ENCODE measurements at places on chromosomes 1 and 21.

DNA sequence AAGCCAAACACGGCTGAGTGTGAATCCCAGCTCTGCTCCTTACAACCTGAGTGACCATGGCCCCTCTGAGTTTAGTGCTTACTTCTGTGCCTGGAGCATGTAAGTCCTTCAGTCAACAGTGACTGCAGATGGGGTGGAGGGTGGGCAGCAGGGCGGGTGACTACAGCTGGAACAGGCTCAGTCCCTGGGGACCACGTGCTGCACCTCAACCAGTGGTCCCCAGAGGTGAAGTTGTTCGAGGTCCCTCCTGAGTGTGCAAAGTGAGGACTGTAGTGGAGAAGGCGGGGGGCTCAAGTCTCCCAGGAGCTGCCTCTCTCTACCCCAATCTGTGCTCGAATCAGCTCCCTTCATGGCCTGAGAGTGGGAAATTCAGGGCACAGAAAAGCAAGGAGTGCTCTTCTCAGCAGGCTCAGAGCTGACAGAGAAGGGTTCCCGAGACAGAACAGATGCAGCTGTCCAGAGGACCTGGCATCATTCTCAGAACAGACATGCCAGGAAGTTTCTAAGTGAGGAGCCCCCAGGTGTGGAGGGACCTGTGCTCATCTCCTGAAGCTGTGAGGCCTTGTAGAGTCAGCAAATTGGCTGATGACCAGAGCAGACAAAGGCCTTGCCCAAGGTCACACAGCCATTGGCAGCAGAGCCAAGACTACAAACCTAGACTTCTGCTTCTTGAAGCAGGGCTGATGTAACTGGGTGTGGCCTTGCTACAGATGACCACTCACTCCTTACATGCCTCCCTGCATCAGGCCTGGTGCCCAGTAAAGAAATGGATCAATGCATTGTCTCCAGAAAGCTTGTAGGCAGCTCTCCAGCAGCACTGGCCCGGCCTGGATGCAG is 61.7 kb upstream of the EDN2 start:
- peak; percentile 53 for DNase-seq

- DNase-seq = no peak
Observed at GRCh38 chr1:2412773-2413494, 570 bp upstream of the PEX10 start.

DNA sequence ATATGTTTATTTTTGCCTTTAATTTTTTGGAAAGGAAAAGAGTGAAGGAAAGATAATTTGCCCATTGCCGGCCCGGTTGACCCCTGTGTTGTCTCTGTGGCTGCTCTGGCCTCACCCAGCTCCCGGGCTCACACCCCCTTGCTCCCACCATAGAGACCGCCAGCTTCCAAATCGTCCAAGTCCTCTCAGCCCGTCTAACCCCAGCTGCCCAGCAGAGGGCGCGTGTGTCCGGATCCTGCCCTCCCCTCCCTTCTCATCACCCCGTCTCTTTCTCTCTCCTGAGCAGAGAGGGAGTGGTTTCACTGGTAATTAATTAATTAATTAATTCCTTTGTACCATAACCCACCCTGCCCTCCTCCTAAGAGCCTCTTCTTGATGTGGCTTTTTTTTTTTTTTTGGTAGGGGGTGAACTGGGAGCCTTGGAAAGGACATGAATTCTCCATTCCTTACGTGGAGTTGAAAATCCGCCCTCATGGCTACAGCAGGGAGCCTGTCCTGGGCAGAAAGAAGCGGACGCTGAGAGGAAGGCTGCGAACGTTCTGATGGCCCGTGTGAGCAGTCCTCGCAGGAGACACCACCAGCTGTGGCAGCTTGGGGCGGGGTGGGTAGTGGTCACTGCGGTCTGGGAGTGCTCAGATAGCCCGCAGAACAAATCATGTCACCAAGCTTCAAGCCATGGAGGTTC is 45.9 kb downstream of the KIAA0040 start:
- peak; percentile 29 for DNase-seq

DNA sequence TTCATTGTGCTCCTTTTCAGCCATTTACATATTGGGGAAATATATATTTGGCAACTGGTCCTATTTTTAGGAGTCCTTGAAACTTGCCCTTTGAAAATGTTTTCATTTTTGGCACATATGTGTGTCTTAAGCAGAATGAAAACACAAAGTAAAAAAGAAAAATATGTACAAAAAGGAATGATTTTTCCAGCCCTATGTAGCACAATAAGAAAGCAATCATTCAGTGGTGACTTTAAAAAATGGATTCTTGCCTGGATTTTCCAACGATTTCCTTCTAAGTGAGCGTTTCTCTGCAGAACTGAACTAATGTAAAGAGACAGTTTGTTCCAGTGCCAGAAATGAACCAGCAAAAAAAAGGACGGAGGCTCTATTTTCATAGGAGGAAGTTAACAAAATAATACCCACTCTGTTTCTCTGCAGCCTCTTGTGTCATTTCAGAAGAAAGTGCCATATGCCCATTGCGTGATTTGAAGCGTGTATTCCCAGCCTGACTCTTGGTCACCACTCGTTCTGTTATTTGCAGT is 340.1 kb downstream of the SETD4 start:
- DNase-seq = no peak

- no peak for DNase-seq
Observed at GRCh38 chr1:175033953-175034352, 10.7 kb upstream of the MRPS14 start.

GRCh38 chr1:202234331-202235002 is 40.9 kb downstream of the LGR6 start:
- DNase-seq = no peak

- no peak for DNase-seq
Observed at GRCh38 chr1:185515696-185516095, 198.7 kb upstream of the IVNS1ABP start.

DNA sequence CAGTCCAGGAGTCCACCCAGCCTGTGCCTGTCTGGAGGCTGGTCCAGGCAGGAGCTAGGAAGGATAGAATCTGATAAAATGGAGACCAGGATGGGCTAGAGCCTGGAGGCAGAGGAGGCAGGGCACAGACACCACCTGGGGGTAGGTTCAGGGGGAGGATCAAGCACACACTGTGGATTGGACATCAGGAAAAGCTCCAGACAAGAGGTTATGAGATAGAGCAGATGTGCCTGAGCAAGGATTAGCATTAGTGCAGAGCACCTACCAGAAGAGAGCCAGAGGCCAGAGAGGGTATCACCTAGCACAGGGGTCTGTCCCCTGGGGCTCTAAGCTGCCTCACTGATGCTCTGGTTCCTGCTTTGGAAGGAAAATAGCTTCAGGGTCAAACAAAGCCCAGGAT is 216.7 kb upstream of the ZC3H12A start:
- no peak for DNase-seq

DNA sequence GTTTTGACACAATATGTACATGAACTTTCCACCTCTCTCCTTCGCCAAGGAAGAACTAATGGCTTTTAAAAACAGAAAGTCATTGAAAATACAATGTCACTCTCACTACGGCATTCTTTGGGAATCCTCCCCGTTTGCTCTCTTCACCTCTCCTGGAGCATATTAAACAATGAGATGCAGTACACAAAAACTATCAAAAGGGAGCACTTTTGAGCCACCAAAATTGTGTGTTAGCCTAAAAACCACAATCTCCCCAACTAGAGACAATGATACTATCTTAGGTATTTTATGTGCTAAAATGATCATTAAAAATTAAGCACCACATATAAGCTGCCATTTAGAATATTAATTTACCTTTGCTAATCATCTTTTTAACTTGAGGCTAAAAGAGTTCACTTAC is 425.5 kb downstream of the KCTD3 start:
- no peak for DNase-seq

DNA sequence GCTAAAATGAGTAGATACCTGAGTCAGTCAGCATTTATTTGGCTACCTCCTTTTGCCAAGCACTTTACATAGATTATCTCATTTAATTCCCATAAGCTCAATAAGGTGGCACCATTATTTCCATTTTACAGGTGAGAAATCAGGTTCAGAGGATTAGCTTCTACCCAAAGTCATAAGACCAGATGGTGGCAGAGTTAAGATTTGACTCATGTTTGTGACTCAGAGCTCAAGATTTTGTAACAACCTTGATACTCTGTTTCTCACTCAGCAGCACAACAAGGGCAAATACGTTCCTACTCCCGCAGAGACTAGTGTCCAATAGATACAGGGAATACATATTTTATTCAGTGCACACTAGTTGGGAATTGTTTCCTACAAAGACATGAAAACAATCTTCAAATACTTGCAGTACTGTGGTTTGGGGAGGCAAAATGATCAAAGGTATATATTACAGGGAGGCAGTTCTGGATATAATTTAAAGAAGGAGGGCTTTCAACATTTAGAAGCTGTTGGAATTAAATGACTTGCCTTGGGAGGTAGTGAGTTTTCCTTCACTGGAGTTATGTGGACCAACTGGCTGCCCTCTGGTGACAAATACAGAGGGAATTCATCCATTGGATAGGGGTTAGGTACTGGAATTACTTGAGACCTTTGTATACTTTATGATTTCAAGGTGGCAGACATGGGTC is 3.6 kb downstream of the LEPR start:
- DNase-seq = peak; percentile 83

DNA sequence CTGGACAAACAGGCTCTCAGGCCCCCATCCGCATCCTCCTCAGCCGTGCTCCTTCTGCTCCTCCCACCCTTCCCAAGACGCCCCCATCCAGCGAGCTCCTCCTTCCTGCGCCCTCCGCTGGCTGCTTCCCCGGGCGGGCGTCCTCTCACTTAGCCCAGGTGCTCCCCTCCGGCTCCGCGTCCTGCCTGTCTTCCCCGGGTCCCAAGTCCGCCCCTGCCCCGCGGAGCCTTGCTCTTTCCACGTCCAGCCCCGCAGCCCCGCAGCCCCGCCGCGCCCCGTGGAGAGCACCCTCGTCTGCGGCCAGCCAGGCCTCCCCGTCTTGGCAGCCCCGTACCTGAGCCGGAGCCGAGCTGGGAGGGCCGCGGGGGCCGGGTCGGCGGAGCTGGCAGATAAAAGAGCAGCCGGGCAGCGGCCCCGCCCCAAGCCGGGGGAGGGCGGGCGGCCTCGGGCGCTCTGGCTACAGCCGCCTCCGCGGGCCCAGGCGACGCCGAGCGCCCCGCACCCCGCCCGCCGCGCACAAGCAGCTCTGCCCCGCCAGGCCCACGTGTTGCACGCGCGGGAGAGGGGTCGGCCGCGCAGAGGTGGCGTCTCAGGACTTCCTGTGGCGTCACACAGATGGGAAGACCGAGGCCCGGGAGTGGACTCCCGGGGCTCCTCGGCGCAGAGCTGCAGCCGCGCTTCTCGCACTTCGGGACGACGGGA is at the start of gene PAQR7:
Gene PAQR7 (minus strand): TSS at position 555 of the 702 bp plus-strand sequence. CDS start 11,869 bp downstream, outside the sequence.
- peak; percentile 85 for DNase-seq

DNA sequence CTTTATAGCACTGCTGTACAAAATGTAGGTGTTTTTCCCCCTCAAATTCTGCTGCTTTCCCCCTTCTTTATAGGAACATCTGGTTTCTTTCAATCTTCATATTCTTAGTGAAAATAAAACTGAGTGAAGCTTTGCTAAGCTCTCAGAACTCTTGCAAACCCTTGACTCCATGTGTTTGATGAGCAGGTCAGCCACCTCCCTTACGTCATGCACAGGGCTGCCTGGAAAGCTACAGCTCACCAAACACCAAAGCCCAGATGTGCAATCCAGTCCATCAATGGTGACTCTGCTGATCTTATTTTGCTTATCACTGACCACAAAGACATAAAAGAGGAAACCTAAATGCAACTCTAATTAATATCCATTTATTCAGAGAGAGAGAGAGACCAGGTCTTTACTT is 5.5 kb downstream of the CACNA1E start:
- no peak for DNase-seq

- no peak for DNase-seq
Observed at GRCh38 chr1:163248064-163248463, 45.3 kb upstream of the RGS5 start.

DNA sequence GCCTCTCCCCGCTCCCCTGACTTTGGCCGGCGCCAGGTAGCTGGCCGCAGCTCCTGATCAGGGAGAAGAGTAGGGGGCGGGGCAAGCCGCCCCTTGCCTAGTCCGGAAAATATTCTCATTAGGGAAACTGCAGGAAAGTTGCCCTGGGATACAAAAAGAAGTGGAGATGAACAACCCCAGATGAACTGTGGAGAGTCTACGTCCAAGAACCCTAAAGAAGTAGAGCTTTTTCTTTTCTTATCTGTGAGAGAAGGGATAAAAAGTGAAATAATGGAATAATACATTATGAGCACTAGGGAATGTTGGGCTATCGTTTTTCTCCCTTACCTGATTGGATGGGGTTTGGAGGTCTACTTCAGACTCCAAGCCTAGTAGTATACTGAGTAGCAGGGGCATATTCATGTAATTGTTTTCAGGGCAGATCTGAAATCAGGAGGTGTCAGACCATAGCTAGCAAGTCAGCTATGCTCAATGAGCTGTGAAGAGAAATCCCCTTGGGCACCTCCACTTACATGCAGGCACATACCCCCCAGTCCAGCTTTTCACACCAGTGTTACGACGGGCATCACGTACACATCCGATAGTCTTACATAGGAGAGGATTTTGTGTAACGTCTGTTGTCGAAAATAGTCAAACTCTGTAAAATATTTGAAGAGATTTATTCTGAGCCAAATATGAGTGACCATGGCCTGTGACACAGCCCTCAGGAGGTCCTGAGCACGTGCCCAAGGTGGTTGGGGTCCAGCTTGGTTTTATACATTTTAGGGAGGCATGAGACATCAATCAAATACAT is 1.7 kb upstream of the DUSP10 start:
- no peak for DNase-seq

- no peak for DNase-seq
Observed at GRCh38 chr1:187121661-187122060, 292.9 kb downstream of the PLA2G4A start.

- DNase-seq = no peak
Observed at GRCh38 chr1:15692121-15692682, 8.1 kb downstream of the PLEKHM2 start.

GRCh38 chr1:58183286-58183685 is 363.2 kb downstream of the OMA1 start:
- DNase-seq = no peak

DNA sequence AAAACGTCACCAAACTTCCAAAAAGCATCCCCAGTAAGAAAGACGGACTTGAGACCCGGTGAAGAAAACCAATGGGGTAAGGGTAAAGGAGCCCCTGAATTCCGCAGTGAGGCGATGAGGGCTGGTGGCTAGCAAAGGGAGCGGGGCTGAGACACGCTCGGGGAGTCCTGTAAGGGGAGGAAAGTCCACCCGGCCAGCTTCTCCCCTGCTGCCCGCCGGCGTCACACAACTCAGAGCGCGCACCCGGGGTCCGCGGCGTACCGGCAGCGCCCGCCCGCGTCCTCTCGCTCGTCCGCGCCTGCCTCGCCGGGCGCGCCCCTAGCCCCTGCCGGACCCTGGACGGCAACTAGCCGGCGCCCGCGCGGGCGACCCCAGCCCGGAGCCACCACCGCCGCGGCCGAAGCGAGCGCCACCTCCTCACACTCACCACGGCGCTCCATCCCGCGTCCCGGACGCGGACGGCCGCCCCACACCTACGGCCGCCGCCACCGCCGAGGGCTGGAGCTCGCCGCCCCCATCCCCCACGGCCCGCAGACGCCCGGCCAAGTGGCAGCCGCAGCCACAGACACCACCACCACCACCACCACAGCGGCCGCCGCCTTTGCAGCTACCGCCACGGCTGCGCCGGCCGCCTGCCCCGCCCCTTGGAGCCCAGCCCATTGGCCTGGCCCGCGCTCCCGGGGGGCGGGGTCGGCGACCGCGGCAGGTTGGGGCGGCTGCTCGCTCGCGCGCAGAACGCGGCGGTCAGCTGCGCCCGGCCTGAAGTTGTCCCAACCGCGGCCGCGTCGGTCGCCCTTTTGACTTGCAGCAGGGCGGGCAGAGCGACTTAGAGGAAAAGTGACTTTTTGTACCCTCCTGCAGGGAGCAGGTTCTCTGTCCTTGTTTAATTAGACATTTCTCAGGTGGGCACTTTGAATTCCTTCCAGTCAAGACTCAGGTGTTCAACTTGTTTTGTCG is 10.0 kb upstream of the ARHGAP29 start:
- DNase-seq = peak; percentile 30

GRCh38 chr1:197696372-197696771 is 78.9 kb downstream of the DENND1B start:
- peak; percentile 17 for DNase-seq

Measured in fibroblast of lung (primary cell).